ENCODE measurements at places on chromosomes 2 and 18.

GRCh38 chr2:42566837-42567321, 1.6 kb upstream of the MTA3 start:
- no peak for DNase-seq

DNA sequence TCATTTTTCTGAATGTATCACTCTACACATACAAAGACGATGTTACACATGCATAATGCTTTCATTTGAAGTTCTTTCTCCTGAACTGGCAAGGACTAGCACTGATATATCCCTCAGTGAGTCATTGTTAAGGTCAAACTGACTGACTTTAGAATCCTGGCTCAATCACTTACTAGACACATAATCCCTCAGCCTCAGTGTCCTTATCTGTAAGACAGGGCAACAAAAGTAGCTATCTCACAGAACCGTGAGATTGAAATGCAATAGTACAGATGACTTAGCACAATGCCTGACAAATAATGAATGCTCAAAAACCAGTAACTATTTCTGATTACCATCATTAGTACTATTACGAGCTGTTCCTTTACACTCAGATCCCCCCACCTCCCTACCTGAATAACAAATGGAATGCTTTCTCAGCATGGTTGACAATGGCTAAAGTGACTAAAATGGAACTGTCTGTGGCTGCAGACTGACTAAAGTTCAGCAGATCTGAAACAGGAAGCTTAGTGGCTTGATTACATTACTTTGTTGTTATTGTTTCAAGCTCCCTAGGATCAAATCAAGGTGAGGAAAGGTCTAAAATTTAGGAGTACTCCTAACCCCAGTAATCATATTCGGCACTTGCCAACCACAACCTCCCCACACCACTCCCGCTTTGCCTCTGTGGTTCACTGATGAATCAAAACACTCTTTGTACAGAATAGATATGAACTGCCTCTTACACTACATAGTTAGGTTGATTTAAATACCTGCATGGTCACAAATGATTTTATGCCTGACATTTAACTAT, 35.8 kb upstream of the CACNB4 start:
- no peak for DNase-seq

- no peak for DNase-seq
These were observed 69.6 kb downstream of the SMC6 start for GRCh38 chr2:17683981-17684380.

GRCh38 chr2:70458661-70459060, 95.0 kb downstream of the TGFA start:
- no peak for DNase-seq

- DNase-seq: peak; percentile 56
These were observed 233.1 kb downstream of the SEPTIN10 start for GRCh38 chr2:109380502-109381326.

GRCh38 chr2:187581125-187581896, 27.1 kb upstream of the TFPI start:
- DNase-seq: peak; percentile 20

- DNase-seq: no peak
These were observed 27.7 kb upstream of the AP1S3 start for GRCh38 chr2:223865124-223865523.

GRCh38 chr2:143909577-143910353, 610.2 kb downstream of the ZEB2 start:
- no peak for DNase-seq
